ENCODE measurements at places on chromosomes 2 and 18.

GRCh38 chr2:94979406-94980375, 45.8 kb upstream of the MAL start:
- no peak for DNase-seq

DNA sequence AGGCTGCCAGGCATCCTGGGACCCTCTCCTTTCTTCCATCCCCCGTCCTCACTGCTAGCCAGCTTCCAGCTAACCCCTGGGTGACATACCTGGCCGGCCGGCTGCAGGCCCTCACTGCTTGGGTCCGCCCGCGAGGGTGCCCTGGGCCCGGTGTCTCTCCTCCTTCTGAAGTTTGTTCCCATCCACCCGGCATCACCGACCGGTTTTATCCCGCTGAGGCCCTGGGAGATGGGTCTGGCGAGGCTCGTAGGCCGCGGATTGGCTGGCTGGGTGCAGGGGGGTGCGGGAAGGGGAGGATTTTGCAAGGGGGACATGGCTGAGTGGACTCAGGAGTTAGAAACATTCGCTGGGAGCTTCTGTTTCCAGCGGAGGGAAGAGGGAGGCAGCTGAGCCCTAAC, at the start of gene PAX8:
Gene PAX8 (minus strand): TSS at position 180 of the 398 bp plus-strand sequence. CDS start 527 bp downstream, outside the sequence.
- DNase-seq = no peak

- DNase-seq = no peak
These were observed 8.9 kb upstream of the TMEM185B start for GRCh38 chr2:120231974-120232635.

GRCh38 chr18:25234740-25235345, 117.1 kb downstream of the ZNF521 start:
- no peak for DNase-seq

DNA sequence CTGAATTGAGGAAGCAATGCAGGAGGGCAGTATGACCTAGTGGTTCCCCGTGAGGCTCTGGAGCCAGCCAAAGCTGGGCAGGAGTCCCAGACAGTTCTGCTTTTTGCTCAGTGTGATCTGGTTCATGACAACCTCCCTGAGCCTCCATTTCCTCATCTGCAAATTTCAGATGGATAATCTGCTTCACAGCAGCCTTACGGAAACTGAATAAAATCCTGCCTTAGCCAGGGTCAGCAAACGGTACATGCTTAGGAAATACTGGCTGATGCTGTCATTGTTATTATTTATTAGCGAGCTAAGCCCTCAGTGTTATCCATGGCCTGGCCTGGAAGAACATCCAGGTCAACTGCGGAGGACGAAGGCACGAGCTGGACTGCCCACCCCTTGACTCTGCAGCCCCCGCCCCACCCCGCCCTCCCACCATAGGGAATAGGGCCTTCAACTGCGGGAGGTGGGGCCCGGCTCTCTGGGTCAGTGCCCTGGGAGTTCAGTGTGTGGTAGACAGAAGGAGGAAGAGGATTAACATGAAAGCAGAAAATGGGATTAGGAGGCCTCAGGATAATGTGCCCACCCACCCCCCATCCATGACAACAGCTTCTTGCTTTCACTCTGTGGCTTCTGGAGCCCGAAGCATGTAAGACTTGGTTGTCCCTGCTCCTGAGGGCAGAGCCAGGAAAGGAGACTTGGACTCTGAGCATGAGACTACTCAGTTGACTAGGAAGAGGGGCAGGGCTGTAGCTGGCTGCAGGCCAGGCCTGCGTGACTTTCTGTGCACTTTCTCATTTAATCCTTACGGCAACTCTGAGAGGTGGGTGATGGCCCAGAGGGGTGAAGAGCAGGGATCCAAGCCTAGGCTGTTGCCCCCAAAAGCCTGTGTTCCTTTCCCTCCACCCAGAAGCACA, 13.1 kb downstream of the PKDCC start:
- no peak for DNase-seq

GRCh38 chr18:2653467-2653866, 2.1 kb upstream of the SMCHD1 start:
- no peak for DNase-seq

GRCh38 chr18:76433788-76434187, 61.3 kb downstream of the ZNF516 start:
- DNase-seq = no peak

- DNase-seq = peak; percentile 60
These were observed 1.1 kb upstream of the FARP2 start for GRCh38 chr2:241354668-241355658.

DNA sequence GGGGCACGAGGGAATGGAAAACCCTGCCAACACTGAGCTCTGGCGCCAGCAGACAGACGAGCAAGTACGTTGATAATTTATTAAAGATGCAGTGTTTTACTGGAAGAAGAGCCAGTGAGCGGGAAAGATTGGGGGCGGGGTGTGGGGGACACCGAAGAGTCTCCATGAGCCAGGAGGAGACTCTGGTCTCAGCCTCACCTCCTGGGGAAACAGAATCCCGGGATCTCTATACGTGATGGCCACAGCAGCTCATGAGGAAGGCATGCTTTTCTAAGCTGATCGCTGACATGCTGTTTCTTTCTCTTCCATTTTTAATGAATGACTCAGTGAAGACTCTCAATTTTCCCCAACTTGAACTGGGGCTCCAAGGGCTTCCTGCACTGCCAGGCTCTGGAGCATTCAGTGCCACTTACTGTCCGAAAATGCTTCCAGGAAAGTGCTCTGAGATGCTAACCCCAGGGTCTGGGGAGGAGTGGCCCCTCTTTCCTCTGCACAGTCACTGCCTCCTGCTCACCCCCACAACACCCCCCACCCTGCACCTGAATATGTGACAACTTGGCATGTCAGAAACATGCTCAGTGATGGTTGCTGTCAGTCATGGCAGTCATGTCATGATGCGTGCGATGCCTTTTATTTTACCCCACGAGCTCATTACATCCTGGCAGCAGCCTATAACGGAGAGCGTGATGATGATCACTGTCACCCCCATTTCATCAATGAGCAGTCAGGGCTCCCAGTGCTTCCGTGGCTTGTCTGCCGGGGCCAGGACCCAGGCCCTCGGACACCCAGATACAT, 164.2 kb upstream of the CAPN13 start:
- no peak for DNase-seq

DNA sequence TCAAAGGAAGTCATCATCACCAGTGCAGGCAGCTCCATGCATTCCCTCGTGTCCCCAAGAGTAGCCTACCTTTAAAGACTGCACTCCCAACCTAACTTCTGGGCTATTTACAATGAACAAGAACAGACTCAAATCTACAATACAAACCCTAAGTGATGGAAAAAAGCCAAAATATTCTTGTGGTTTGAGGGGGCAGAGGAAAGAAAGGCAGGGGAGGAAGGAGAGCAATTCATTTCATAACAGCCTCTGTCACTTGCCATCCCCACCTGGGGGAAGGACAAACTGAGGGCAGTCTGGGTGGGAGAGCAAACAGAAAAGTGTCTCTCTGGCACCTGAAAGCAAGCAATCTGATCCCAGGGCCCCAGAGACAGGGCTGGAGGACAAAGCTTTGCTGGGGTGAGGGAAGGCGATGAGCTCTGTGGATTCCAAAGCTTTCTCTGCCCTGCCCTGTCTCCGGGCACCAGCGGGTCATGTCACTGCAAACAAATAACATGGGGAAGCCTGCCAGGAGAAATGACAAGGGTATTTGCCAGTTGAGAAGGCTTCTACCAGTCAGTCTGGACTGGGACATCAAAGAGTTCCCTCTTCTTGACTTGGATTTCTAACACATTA, 528.0 kb upstream of the TNP1 start:
- no peak for DNase-seq

DNA sequence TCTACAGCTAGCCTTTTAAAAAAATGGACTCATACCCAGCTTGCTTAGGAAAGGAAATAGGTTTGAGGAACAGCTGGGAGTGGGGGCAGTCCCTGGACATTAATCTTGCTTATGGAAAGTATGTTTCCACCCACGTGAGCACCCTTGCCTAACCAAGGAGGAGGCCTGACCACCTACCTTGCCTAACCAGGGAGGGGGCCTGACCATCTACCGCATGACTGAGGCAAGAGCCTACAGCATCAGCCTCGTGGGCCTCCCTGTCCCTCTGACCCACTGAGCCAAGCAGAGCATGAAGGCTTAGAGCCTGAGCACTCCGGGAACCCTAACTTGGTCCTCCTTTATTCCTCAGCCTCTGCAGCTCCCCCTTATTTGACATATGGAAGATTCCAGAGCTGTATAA, 20.2 kb downstream of the PRKAG3 start:
- DNase-seq = no peak

DNA sequence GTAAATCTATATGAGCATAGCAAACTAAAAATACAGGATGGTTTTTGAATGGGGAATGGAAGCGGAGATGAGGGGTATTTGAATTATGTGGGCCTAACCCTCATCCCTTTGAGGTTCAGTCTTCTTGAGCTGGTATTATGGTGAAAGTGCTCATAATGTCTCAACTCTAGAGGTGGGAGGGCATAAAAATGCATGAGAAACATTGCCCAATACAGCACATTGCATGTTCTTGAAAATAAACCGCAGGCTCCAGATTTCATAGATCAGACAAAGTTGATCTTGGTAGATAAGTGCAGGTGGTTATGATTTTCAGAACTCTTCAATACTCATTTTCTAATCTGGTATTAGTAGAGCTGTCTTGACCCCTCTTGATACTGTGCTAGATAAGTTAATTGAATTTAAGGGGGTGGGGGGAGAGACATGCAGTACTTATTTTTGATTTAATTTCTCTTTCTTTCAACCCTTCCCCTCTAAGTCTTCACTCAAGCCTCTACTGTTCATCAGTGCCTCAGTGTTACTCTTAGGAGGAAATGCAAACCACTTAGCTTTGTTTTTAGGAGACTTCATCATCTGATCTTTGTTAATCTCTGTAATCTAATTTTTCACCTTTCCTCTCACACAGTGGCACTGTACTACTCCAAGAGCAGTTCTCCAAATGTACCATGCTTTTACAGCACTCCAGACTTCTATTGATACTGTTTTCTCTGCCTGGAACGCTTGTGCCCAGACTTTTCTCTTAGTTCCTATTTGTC, 22.2 kb downstream of the XRCC5 start:
- no peak for DNase-seq

- DNase-seq = no peak
These were observed 15.7 kb downstream of the FAM98A start for GRCh38 chr2:33583194-33583938.

GRCh38 chr2:207760453-207760852, 9.3 kb downstream of the FZD5 start:
- DNase-seq = no peak

DNA sequence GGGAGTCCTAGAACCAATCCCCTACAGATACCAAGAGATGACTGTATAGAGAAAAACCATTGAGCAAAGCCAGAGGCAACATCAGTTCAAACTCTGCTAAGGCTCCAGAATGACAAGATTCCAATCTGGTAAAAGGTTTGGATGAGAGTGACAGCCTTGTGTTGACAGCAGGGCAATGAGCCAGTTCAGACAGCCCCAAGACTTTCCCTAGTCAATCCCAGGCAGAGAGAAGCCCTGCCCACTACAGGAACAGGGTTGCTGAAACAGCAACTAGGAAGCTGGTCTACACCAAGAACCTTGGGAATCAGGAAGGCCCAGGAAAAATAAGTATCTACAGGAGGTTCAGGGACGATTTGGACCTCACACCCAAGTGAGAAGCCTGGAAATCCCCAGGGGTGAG, 3.3 kb downstream of the PSTPIP2 start:
- no peak for DNase-seq

DNA sequence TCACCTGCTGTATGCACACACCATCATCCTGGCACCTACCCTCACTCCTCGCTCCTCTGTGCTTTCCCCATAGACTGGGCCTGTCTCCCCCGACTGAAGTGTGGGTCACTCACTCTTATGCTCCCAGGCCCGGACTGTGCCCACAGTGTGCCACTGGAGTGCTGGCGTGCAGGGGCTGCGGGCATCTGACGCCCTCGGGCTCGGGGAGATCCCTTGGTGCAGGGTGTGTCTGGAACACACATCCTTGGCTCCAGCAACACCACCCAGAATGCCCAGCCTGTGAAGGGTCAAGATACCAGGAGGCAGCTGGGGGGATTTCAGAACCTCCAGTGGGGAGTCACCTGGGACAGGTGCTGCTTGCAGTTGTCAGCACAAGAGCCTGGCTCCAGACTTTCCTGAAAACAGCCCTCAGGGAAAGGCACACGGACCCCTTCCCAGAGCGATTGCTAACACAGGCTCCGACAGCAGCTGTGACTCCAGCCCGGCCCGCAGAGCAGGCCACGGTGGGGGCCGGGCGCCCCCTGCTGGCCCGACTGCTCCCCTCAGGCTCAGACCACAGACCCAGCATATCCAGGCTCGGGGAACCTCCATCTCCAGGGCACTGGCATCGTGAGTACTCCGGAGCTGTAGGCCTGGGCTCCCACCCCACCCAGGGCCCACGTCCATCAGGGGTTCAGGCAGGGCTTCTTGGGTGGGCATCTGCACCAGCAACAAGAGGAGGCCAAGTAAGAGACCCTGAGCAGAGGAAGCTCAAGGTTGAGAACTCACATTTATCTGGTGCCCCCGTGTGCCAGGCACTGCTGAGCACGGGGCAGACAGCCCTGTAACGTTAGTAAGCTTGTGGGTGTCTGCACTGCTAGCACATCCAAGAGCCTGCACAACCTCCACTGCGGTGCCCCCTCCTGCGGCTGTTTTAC, 8.6 kb downstream of the HS1BP3 start:
- peak; percentile 35 for DNase-seq

DNA sequence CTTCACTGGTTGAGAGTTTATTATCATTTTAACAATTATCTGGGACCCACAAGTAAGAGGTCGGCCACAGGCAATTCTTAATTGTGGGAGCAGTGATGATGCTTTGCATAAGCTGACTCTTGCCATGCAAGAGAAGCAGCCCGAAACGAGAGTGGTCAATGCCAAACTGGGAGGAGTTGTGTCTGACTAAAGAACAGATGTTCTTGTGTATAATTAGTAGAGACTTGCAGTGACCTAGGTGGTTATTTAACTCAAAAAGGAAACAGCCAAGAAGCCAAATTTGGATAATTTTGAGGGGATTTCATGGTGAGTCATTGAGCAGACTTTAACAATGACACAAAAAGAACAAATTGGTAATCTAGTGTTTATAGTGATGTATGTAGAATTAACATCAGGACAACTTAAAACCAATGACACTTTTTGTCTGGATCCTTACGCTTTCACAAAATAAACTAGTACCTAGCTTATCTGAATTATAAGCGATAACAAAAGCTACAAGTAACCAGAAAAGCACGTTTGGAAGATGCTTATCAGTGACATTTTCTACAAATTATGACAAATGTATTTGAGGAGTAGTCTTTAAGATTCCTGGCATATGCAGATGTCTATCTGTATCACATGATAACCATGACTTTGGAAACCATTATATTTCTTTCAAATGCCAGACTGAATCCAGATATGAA, 184.7 kb upstream of the DLGAP1 start:
- DNase-seq = no peak
